ENCODE measurements at places on chromosomes 11 and 22.

DNA sequence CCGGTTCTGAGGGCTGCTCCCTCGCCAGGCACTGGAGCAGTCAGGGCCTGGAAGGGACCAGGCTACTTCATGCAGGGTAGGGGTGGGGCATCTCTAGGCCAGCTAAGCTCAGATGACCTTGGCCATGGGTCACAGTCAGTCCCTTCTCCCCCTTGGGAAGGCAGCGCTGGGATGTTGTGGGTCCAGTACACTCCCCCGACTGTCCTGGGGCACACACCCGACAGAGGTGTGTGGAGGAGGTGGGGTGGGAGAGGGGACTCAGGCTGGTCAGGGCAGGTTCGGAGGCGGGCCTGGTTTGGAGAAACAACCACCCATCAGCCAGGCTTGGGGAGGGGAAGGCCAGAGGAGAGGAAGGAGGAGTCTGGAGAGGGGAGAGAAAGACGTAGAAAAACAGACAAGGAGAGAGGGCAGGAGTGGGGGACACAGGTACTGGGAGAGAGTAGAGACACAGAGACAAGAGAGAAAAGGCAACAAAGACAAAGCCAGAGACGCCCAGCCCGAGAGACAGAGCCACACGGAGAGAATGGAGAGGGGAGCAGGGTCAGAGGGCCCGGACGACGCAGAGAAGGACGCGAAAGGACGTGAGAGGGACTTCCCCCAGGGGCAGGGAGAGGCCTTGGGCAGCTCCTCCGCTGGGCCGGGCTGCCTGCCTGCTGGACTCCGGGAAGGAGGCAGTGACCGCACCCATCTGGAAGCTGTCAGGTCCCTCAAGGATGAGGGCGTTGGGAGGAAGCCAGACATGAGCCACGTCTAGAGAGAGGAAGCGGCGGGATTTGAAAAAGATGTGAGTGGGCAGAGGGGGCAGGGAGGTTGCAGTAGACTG, 30.6 kb upstream of the TSKU start:
- no peak for DNase-seq

DNA sequence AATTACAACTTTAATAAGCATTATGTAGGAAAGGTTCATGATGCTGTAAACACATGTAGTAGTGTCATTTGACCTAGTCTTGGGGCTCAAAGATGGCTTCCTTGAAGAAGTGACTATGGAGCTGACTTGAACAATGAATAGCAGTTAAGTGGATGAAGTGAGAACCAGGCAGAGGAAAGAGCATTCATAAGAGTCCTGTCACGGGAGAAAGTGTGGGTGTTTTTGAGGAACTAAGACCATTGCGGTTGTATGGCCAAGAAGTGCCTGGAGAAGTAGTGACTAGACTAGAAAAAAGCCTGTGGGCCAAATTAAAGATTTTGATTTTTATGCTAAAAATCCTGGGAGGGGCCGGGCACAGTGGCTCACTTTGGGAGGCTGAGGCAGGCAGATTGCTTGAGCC, 7.2 kb upstream of the IL18BP start:
- no peak for DNase-seq

GRCh38 chr11:13222285-13222684, 55.3 kb upstream of the BMAL1 start:
- DNase-seq: no peak

GRCh38 chr11:87754685-87755084, 420.6 kb downstream of the RAB38 start:
- no peak for DNase-seq

DNA sequence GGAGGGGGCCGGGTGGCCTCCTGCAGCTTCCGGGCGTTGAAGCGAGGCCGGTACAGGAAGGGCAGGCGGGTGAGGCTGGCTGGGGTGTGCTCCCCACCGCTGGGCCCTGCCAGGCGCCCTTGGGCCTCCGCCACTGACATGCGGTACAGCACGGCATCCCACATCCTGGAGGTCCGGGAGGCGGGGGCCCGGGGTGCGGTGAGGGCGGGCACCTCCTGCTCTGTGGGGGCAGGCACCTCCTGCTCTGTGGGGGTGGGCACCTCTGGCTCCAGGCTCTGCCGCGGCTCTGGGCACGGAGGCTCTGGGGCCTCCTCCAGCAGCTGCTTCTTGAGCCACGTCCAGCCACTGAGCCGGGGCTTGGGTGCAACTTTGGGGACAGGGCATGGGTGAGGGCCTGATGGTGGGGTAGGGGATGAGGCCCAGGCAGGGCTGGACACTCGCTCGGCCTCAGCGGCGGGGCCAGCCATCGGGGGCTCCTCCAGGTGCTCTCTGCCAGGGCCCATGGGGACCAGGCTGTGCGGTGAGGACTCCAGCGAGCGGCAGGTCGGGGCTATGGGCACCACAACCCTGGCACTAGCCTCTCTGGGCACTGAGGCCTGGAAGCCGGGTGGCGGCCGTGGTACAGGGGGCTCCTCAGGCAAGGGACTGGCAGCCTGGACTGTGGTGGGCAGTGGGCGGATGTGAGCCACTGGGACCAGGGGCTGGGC, 2.3 kb downstream of the PRR33 start:
- no peak for DNase-seq

DNA sequence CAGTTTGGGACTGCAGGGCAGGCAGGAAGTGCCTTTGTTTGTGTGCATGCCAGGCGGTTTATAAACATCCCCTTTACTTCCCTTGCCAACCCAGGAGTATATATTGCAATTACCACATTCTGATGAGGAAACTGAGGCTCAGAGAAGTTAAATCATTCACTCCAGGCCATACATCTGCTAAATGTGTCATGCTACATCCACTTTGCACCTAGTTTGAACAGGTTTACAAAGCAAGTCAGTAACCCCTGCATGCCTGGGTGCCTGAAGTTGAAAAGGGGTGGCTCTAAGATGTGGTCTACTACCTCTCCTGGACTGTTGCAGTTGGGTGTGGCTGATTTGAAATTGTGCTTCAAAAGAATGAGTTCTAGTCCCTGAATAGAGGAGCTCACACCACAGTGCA, 23.6 kb downstream of the FLI1 start:
- DNase-seq: no peak

DNA sequence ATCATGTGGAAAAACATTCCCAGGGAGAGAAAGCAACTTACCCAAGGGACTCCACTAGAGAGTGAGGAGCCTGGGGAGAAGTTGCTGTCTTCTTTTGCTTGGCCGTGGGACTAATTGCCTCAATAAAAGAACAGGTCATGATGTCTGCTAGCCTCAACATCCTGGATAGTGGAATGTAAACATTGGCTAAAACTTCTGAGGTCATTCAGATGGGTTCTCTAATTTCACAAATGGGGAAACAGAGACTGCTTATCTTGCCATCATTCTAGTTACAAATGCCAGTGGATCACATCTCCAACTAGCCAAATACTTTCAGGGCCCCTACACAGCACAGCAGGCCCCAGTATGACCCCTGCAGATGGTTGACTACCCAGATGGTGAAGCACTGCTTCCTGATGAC, 28.4 kb upstream of the PAMR1 start:
- DNase-seq: peak; percentile 44

DNA sequence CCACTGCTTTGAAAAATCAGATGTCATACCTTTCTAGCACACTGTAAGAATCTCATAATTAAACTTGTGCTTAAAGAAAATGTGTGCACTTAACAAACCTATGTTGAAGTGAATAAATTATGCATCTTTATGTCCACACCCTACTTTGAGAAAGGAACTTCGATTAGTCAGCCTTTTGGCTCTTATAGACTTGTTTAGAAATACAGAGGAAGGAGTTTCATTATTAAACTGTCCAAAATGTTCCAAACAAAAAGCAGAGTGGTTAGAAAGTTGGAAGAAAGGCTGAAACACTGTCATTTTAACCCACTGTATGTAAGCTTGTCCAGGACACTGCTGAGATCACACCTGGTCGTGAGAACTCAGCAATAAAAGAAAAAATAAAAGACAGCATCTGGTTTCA, 863.2 kb upstream of the CHORDC1 start:
- DNase-seq: no peak

DNA sequence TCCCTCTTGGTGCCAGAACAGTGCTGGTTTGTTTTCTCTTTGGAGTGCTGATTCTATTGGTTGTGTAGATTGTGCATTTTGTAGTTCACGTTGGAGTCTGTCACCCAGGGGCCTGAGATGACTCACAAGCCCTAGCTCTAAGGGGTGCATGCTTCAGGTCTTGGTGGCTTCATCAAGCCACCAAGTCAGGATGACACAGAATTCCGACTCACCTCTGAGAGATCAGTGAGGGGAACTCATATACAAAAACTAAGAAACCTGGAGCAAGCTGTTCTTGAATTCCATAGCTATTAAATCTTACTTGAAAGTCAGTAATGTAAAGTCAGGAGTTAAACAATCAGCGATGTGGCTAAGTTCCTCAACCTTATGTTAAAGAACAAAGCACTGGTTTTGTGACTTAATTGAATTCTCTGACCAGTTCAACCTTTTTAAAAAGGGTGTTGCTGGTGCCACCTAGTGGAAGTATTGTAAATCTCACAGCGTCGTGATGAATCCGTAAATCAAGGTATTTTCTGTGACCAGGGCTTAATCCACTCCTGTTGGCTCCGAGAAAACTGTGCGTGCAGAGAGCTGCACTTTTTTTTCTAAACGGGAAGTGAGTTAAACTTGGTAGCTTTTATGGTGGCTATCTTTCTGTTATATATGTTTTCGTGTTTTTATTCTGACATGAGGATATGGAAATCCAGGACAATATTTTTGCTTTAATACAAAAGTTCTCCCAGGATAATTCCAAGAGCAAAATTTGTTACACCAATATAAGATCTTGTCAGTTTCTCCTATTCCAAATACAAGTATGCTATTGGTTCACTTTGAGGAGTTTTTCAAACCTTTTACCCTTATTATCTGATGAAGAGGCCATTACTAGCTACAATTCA, 14.6 kb downstream of the MMP13 start:
- peak; percentile 33 for DNase-seq

- DNase-seq: no peak
Observed at GRCh38 chr11:13666708-13667107, 1.8 kb upstream of the FAR1 start.

DNA sequence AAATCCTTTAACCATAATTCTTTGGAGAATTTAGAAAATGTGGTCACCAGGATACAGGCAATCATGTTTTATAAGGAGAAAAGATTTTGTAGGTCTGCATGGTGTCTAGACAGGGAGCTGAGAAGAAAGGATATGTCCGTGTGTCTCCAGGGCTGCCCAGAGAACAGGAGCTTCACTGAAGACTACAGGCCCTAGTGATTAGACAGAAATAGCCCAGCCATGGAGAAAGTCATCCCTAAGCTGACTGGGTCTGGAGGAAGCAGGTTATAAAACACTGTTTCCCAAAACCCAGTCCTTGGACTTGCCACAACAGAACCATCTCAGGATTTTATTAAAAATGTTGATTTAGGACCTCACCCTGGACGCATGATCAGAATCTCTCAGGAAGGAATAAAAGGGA, 84.4 kb downstream of the GALNT18 start:
- DNase-seq: no peak

- no peak for DNase-seq
Observed at GRCh38 chr11:44507896-44508445, 57.5 kb upstream of the CD82 start.

DNA sequence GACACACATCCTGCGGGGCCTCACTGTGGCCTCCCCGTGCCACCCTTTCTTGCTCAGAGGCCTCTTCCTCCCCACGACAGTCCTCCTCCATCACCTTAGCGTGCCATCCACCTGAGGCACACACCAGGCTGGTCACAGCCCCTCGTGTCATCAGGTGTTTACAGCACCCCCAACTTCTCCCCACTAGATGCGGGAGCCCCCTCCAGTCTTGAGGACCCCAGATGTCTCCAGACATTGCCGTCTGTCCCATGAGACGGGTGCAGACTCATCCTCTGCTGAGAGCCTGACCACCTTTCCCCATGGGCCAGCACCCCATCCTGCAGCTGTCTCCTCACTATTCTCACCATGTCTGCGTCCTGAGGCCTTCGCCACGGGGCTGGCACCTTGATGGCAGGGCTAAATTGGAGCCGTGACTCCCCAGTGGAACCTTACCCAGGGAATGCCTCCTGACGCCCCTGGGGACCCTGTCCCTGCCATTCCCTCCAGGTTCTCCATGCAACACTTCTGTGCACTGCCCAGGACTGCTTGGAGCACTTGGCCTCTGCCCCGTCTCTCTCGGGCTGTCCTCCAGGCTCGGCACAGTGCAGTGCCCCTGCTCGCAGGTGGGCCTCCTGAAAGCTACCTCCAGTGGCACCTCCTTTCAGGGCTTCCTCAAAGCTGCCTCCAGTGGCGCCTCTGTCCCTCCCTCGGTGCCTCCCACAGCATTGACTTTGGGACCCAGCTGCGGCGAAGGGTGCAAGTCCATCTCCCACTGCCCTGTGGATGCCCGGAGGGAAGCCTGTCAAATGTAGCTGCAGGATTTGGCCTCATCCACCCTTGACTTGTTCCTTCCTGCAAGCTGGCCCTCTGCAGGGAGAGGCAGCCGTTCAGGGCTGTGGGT, 1386.8 kb downstream of the BRD1 start:
- no peak for DNase-seq

DNA sequence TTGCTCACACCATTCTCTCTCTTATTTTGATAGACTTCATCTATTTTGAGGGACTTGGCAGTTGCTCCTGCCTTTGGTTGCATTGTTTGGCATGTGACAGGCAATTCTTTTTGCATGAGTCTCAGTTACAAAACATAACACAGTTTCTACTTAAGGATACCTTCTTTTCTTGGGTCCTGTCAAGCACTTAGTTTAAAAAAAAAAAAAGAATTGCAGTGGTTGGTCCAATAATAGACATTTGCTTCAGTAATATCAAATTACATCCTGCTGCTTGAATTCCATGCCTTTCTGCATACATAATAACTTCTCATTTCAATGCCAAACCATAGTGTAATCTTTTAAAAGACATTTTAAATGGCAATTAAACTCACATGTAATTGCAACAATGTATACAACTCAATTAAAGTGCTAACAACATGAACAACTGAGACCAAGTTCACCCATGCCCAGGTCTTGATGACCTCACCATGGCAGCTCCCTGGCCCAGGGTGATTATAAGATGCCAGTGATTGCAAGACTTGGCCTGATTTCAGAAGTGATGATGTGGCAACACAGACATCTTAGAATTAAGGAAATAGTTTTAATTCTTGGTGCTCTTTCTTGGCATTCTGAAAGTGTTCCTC, 32.2 kb upstream of the PLET1 start:
- DNase-seq: peak; percentile 7

DNA sequence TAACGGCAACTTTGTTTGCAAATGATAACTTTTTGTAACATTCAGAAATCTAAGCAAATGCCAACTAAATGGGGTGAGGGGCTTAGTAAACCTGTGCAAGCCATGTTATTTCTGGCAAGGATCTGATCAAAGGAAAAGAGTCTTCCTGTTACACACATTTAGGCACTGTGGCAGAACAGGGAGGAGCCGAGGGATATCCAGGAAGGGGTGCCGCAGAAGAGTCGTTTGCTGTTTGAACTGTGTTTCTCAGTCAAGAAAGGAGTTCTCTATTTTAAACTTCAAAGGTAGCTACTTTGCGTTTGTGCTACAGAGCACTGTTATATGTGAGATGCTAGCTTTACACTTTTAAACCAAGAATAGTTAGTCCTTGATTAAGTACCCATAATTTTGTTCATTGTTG, 175.5 kb downstream of the ETS1 start:
- DNase-seq: no peak
